ENCODE measurements at places on chromosomes 12 and 14.

- no peak for DNase-seq
Measured at GRCh38 chr14:83096092-83096491, 1562.4 kb upstream of the SEL1L start.

- DNase-seq = no peak
Measured at GRCh38 chr12:54723379-54724256, 75.5 kb upstream of the DCD start.

GRCh38 chr14:19775587-19775986 lies 2.3 kb downstream of the OR4M1 start:
- no peak for DNase-seq

DNA sequence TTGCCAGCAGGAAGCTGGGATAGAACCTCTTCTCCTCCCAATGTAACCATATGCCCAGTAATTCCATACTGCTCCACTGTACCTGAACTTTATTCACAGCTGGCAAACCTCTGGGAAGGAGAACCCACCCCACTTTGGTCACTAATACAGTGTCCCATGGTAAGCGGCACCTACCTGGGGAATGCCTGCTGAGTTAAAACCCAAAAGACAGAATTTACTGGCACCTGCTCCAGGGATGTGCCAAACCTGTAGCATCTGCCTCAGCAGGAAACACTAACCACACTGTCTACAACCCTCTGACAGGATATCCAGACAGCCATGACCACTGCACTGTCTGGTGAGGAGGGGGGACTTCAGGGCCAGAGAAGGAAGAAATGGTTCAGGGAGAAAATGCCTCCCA lies 26.6 kb downstream of the DDX24 start:
- DNase-seq = no peak

DNA sequence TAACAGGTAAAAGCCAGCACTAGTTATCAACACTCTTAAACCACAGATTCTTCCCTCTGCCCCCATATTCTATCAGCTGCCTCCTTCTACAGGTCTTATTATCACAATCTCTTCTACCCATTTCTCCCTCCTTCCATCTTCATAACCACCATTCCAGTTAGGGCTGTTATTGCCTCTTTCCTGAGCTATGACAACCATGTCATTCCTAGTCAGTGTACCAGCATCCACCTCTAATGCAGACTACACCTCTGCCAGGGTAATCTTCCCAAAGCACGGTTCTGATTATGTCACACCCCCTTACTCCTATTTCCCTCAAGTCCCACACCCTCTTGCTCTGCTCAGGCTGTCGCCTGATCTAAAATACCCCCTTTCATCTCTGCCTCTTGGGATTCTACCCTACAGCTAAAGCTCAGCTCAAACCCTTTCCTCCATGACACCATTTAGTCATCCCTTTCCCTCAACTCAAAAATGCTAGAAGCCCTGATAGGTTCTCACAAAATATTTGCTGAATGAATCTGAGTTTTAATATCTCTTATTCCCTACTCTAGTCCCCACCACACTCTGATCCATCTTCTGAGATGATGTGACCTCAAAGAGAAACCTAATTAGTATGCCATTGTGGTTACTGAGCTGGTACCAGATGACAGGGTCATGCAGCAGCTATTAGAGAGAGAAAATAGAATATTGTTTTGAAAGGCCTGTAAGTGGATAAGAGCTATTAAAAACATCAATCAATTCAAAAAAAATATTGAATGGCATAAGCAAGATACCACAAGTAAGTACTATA lies 11.7 kb downstream of the RACGAP1 start:
- no peak for DNase-seq

DNA sequence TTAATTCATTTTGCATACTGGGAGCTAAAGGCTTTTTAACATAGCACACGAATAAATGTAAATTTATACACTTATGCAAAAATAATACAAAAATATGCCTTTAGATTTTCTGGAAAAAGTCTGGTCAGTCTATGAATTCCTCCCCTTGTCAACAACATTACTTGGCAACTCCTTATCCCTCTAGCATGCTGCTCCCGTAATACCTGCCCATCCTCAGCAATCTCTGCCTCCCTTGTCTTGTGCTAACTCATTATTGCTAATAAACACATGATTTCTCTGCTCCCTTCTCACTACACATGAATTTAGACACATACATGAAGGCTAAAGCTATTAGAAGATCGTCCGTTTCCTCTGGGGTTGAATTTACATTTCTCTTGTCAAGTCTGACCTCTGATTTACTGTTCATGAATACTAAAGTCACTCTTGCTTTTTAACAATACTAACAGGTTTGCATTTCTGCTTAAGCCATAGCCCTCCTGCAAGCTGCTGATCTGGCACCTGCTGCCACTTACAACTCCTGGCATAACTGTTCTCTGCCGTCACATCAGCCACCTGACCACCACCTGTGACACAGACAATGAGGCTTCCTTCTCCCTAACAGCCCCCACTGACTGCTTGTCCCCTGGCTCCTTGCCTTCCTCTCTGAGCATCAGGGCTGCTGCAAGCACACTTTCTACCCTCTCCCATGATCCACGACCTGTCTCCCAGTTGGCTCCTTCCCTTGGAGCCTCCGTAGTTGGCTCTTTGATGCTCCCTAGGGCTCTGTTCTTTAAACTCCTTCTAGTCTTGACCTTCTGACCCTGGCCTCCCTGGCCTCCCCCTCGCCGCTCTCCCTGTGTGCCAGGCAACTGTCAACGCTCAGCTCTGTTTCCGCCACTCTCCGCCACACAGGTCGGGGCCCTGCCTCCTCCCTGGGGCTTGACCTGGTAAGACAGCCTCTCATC lies 177.6 kb downstream of the CALM1 start:
- no peak for DNase-seq
